Suprapubic skin (tissue), 4 donors: ENCODE measurements at places on chromosomes 12 and 14.
A peak's percentile ranks its signal among the peaks of the same experiment; 100 is the strongest.

- peaks cover 32% of the 10 kb centered on the region for H3K27me3 ChIP-seq
- no peak overlapping the region for H3K27ac ChIP-seq
- H3K4me1 ChIP-seq: no peaks in the 10 kb centered on the region
- H3K4me3 ChIP-seq: no peak overlapping the region
- DNase-seq: no peak
Measured at GRCh38 chr14:95695913-95696312, 9.7 kb downstream of the TCL1B start.

DNA sequence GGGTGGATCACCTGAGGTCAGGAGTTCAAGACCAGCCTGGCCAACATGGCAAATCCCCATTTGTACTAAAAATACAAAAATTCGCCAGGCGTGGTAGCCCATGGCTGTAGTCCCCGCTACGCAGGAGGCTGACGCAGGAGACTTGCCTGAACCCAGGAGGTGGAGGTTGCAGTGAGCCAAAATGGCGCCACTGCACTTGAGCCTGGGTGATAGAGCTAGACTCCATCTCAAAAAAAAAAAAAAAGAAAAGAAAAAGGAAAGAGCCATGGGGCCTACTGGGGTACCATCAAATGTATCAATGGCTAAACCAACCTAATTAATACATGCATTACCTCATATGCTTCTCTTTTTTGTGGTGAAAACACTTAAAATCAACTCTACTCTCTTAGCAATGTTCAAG is 10.7 kb downstream of the TFCP2 start:
- H3K36me3 ChIP-seq: no peaks in the 10 kb centered on the region
- H3K27me3 ChIP-seq: no peaks in the 10 kb centered on the region
- DNase-seq: no peak
- H3K4me1 ChIP-seq: no peaks in the 10 kb centered on the region

DNA sequence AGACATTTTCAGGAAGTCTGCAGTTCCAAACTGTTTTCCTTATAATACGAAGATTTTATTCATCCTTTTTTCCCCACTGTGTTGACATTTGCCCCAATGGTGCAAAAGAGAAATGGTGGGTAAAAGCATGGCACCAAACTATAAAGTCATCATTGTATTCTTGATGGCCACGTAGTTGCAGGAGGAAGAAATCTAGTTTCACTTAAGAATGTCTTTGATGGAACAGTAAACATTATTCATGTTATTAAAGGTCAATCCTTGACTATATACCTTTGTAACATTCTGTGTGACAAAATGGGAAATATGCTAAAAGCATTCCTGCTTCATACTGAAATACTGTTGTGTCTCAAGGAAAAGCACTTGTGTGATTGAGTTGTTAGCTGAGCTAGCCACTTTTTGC is 80.1 kb downstream of the PRKCH start:
- H3K27me3 ChIP-seq: no peaks in the 10 kb centered on the region
- DNase-seq: no peak
- H3K36me3 ChIP-seq: no peaks in the 10 kb centered on the region
- H3K27ac ChIP-seq: no peak overlapping the region

GRCh38 chr14:105562713-105563346 is 36.4 kb downstream of the TMEM121 start:
- H3K27me3 ChIP-seq: no peaks in the 10 kb centered on the region
- no peak overlapping the region for H3K4me3 ChIP-seq
- no peak overlapping the region for H3K27ac ChIP-seq
- no peaks in the 10 kb centered on the region for H3K36me3 ChIP-seq
- DNase-seq: peak; percentile 44

DNA sequence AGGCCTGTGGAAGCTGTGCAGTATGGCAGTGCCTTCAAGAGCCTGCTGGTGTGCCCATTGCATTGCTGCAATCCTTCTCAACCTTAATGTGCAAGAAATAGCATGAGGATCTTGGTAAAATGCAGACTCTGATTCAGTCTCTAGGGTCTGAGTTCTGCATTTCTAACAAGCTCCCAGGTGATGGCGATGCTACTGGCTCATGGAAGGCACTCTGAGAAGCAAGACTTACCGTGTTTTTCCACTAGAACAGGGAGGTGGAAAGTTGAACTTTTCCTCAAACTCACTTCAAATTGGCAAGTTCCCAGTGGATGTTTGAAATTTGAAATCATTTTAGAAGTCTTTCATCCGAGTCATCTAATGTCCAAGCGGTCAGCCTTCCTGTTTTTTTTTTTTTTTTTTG is 55.5 kb downstream of the MYRFL start:
- DNase-seq: no peak
- H3K27me3 ChIP-seq: no peaks in the 10 kb centered on the region
- H3K4me3 ChIP-seq: no peak overlapping the region
- H3K27ac ChIP-seq: no peak overlapping the region
- no peaks in the 10 kb centered on the region for H3K36me3 ChIP-seq
